NCI-H1436 (cell line): ENCODE measurements at places on chromosomes 7 and 10.

DNA sequence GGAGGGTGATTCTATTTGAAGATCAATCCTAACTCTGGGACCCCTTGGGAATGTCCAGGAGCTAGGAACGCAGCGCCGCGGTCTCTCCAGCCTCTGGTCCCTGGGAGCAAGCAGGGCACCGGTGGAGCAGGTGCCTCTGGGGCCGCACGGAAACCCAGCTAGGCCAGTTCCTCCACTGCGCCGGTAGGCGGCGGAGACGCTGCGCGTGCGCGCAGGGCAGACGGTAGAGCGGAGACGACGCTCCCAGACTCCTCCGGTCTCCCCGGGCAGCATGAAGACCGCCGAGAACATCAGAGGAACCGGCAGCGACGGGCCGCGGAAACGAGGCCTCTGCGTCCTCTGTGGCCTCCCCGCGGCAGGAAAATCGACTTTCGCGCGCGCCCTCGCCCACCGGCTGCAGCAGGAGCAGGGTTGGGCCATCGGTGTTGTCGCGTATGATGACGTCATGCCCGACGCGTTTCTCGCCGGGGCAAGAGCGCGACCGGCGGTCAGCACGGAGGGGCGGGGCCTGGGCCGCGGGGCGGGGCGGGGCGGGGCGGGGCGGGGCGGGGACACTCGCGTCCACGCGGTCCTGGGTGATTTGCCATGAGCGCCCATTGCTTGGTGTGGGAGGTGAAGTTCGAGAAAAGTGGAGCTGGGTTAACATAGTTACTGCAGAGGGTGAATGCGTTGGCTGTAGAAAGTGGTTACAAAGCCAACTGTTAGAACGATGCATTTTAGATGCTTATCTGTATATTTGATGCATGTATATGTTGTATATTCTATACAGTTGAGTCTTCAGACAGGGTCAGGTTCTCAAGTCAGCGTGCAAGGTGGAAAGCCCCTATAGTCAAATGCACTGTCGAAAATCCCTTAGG is at the start of gene PSTK:
Gene PSTK, plus strand, starts transcription at position 193 of the 857 bp plus-strand sequence. Its CDS starts 79 bp downstream, at position 272.
- peak; percentile 93 for DNase-seq

DNA sequence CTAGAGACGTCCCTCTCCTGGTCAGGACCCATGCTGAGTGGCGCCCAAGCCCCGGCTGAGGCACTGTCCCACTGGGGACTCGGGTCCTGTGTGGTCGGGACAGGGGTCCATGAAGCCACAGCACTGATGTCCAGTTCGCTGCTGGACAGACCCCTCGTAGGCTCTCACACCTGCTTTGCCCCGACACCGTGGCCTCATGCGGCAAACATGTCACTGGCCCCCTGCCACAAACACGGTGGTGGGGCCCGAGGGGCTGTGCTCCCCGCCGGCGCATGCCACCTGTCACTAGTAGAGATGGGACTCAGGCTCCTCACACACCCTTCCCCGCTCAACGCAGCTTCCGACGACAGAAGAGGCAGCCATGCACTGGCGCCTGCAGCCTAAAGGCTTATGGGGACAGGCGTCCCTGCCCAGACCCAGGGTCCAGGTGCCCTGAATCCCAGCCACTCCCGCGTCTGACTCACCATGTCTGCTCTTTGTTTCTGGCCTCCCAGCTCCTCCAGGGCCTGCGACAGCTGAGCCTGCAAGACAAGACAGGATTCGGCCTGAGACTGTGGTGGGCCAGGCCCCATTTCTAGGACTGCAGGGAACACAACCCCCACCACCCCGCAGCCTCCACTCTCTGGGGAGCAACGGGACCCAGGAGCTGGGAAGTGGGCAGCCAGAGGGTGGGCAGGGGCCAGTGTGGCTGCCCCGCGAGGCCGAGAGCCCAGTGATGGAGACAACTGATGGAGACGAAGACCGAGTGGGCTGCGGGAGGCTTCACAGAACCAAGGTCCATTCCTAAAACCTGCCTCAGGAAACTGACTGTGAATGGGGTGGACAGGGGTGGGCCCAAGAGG is 230.9 kb downstream of the MAD1L1 start:
- DNase-seq = no peak

GRCh38 chr10:43419997-43420368 is 11.0 kb upstream of the HNRNPF start:
- no peak for DNase-seq

GRCh38 chr7:91280604-91281003 is 16.4 kb downstream of the FZD1 start:
- DNase-seq = no peak

GRCh38 chr10:77959384-77959783 is 32.8 kb upstream of the DLG5 start:
- no peak for DNase-seq

DNA sequence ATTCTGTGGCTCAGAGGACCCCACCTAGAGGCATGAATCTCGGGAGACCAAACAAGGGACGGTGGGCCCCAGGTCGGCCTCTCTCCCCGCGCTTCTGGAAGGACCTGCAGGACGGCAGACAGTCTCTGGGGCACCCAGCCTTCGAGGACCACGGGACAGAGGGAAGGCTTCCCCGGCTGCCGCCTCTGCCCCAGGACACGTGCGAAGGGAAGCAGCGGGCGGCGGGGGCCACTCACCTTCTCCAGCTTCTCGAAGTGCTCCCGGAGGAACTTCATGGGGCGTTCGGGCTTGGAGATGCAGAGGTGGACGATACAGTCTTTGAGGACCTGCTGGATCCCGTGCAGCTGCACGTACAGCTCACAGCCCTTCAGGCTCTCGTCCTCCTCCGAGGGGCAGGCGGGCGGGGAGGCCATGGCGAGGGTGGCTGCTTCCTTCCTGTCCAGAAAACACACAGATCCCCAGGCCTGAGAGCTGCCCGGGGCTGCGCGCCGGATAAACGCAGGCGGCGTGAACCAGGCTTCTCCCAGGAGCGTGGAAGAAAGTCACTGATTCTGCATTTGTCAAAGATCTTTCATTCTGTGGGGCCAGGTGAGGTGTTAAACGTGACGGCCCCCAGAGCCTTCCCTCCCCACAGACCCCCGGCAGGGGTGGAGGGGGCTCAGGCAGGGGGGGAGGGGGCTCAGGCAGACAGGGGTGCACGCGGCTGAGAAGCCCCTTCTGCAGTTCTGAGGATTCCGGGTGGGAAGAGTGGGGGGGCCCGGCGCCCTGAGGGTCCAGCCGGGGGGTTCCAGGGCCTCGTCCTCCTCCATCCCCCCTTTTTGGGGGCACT is 15.2 kb upstream of the DNAAF5 start:
- no peak for DNase-seq

- DNase-seq = no peak
These were observed 289.4 kb downstream of the RNLS start for GRCh38 chr10:88293651-88294230.

DNA sequence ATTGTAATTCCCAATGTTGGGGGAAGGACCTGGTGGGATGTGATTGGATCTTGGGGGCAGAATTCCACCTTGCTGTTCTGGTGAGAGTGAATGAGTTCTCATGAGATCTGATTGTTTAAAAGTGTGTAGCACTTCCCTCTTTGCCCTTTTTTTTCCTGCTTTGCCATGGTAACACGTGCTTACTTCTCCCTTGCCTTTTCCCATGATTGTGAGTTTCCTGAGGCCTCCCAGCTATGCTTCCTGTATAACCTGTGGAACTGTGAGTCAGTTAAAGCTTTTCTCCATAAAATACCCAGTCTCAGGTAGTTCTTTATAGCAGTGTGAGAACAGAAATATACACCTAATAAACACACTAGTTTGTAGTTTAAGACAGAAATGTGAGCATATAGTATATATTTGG is 166.8 kb upstream of the MAGI2 start:
- DNase-seq = no peak

- DNase-seq = no peak
These were observed 129.3 kb downstream of the FAM107B start for GRCh38 chr10:14645239-14645960.

DNA sequence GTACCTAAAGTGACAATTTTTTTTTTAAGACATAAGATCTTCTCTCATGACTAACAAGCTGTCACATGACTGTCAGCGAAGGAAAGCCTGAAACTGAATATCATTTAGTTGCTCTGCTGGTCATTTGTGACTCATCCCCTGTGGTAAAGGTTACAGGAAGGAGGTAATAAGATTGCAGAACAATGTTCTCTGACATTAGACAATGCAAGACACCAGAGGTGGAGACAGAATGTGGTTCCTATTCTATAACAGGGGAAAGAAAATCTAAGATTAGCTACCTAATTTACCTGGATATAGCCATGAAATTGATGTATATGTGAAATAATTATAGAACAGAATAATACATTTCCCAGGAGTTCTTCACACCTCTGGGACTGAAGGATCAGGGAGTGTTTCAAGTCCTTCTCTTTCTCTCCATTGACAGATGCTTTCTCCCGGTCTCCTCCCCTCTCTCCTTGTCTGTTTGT is 47.7 kb downstream of the LRGUK start:
- DNase-seq = no peak

- no peak for DNase-seq
These were observed 103.9 kb downstream of the SKAP2 start for GRCh38 chr7:26760501-26760900.

DNA sequence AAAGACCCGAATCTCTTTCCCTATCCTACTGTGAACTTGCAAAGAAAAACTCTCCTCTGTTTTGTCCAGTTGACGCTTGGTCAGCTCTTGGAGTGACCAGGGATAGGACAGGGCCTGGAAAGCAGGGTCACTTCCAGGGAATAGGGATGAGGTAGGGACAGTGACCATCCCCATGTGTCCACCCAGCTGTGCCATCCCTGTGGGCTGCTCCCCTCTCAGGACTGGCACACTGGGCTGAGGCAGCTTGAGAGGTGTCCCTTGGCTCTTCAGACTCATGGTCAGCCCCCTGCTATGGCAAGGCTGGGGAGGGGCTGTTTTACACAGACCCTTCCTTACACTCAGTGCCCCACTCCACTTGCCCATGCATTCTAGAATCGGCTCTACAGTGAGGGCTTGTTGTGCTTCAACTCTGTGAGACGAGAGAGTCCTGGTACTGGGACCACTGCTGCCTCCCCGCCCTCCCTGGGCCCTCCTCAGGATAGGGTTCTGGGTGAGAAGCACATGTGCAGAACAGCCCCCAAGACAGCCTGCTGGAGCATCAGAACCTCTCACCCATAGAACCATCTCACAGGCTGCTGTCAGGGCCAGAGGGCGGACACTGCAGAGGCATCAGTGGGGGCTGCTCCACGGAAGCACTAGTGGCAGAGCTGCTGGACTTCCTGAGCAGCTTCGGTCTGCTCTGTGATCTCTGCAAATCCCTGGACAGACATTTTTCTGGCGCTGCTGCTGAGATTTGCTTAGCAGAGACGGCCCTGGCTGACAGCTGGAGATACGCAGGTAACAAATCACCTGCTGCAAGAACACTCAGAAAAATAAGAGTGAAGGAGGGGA is 202.8 kb upstream of the CXCL12 start:
- DNase-seq = no peak

DNA sequence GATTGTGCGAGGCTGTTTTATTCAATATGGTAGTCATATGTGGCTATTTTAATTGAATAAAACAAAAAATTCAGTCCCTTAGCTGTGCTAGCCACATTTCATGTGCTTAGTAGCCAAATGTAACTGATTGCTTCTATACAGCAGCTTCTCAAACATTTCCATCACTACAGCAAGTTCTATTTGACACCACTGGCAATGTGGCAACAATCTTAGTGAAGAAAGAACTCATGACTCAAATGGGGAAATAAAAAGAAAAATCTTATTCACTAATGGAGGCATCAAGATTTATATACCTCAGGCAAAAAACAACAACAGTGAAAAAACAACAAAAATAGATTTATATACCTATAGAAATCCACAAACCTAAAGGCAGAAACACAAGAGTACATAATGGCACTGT is 17.9 kb downstream of the SEM1 start:
- DNase-seq = no peak

GRCh38 chr7:156324201-156324600 is 316.4 kb upstream of the RNF32 start:
- DNase-seq = no peak

GRCh38 chr7:20503278-20503950 is 112.1 kb upstream of the ABCB5 start:
- no peak for DNase-seq

DNA sequence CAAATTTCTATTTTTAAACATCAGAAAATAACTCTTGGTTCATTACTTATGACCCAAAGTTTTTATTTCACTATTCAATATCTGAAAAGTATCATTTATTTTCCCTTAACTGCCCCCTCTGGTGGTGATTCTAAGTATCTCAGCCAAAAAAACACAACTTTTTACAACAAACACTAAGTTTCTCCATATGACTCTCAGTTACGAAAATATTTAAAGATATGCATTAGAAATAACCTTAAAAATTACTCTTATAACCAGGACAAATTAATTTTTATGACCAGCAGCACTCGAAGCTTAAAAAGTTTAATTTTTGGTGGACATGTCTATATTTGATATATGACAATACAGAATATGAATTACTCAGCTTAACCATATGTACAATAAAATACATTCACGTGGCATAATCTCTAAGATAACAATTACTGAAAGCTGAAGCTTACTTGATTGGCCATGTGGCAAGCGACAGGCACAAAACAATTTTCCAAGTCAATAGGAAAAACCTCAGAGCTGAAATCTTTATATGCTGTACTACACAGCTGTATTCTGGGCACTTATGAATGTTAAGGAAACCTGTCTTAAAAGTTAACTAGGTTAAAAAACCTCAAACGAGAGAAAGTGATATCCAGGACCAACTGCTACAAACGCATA is 2.3 kb downstream of the HNRNPA2B1 start:
- DNase-seq = no peak

DNA sequence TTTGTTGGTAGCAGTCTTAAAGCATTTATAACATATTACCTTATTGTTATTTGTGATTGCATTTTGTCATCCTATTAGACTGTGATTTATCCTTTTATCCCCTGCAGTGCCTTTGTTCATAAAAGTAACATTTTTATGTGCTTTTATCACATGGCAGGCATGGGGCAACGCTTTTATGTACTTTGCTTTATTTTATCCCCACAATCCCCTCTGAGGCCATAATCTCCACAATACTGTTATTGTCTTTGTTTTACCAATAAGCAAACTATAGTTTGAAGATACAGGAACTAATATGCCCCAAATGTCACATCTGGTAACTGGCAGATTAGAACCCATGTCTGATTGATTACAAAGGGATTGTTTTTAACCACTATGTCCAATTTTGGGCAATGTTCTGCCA is 613.5 kb downstream of the REEP3 start:
- no peak for DNase-seq

DNA sequence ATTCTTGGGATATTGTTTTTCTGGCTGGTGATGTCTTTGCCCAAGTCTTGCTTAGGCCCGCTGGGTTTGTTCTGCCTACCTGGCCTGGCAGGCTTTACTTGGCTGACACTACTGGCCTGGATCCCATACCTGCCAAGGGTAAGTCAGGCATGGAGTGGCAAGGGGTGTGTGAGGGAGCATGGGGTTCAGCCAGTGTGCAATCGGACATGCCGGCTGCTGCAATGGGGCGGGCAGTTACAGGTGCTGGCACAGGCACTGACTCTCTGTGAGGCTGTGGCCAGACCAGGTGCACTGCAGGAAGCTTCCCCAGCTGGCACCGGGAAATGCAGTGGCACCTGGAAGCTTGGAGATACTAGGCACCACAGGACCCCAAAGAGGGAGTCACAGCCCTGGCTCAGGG is 168.4 kb downstream of the PON1 start:
- no peak for DNase-seq

GRCh38 chr10:101562231-101562630 is 25.8 kb downstream of the POLL start:
- DNase-seq = no peak
